Mesangial cell (primary cell): ENCODE measurements at places on chromosomes 1 and 21. TPM values are rescaled to one million over a fixed set of nuclear protein-coding genes. Genes with fewer than 3 reads are reported as not detected.

ZBTB8A gene
- total RNA-seq, result 3.6 and 7.7 TPM in 2 replicates

WNT2B gene
- total RNA-seq, result 2.1 and 44.4 TPM in 2 replicates

DCST1 gene
- total RNA-seq, result not detected in 2 replicates

SLC30A7 gene
- total RNA-seq, result 24.3 and 31.8 TPM in 2 replicates

CCDC181 gene
- total RNA-seq, result 0.38 and 0.65 TPM in 2 replicates

C1orf210 gene
- not detected in 2 replicates for total RNA-seq

RCSD1 gene
- 0.13 TPM in 1 of 2 replicates, not detected in the other for total RNA-seq

PLPPR4 gene
- total RNA-seq, result 0.16 and 0.25 TPM in 2 replicates

ORC1 gene
- total RNA-seq, result 1.9 and 17.1 TPM in 2 replicates

OR2T29 gene
- not detected in 2 replicates for total RNA-seq

VWA1 gene
- total RNA-seq, result 25.4 and 90.9 TPM in 2 replicates

TMPRSS15 gene
- total RNA-seq, result not detected in 2 replicates

LCE1E gene
- not detected in 2 replicates for total RNA-seq

HAO2 gene
- total RNA-seq, result not detected in 2 replicates

RGS1 gene
- total RNA-seq, result not detected in 2 replicates

NTMT2 gene
- total RNA-seq, result not detected in 2 replicates

KIAA1614 gene
- 0.98 and 6.7 TPM in 2 replicates for total RNA-seq

FAAP20 gene
- 53.6 and 76.1 TPM in 2 replicates for total RNA-seq

AMY1C gene
- total RNA-seq, result not detected in 2 replicates

OR14K1 gene
- total RNA-seq, result not detected in 2 replicates

CFHR3 gene
- not detected in 2 replicates for total RNA-seq

WLS gene
- 42.0 and 47.7 TPM in 2 replicates for total RNA-seq

TBX19 gene
- total RNA-seq, result 0.76 and 0.98 TPM in 2 replicates

DDX59 gene
- 6.8 and 7.8 TPM in 2 replicates for total RNA-seq
